Muscle of leg (tissue), 16 donors: ENCODE measurements at places on chromosomes 12 and 14. TPM values are rescaled to one million over a fixed set of nuclear protein-coding genes. Genes with fewer than 3 reads are reported as not detected.
A peak's percentile ranks its signal among the peaks of the same experiment; 100 is the strongest.

Gene DLK1
- 2,235 TPM for polyA plus RNA-seq

Gene FITM1
- 121 TPM for polyA plus RNA-seq

Gene SAMD4A
- polyA plus RNA-seq = 52.7 TPM

Gene TSHR
- polyA plus RNA-seq = 1.0 TPM

DNA sequence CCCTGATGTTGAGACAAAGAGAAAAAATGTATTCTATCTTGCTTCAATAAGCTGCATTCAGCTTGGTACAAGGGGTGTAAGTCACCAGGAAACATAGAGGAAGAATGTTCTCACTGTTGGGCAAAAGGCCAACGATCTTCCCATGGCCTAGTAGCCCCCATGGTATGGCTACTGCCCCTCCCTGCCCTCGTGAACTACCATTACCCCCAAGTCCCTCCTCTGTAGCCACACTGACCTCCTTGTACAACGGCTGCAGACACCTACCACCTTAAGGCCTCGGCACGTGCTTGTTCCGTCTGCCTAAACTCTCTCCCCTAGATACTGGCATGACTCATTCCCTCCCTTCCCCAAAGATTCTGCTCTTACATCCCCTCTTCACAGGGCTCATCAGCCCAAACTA, 81.9 kb upstream of the ANO2 start:
- no peak overlapping the region for H3K4me3 ChIP-seq
- peaks cover 2% of the 10 kb centered on the region for H3K27me3 ChIP-seq
- H3K4me1 ChIP-seq = no peaks in the 10 kb centered on the region
- H3K27ac ChIP-seq = no peak overlapping the region

- no peaks in the 10 kb centered on the region for H3K36me3 ChIP-seq
- H3K4me3 ChIP-seq = no peak overlapping the region
- no peak for DNase-seq
- no peaks in the 10 kb centered on the region for H3K4me1 ChIP-seq
- H3K27me3 ChIP-seq = no peaks in the 10 kb centered on the region
- H3K27ac ChIP-seq = no peak overlapping the region
Measured at GRCh38 chr14:37865719-37866549, 270.5 kb downstream of the TTC6 start.

DNA sequence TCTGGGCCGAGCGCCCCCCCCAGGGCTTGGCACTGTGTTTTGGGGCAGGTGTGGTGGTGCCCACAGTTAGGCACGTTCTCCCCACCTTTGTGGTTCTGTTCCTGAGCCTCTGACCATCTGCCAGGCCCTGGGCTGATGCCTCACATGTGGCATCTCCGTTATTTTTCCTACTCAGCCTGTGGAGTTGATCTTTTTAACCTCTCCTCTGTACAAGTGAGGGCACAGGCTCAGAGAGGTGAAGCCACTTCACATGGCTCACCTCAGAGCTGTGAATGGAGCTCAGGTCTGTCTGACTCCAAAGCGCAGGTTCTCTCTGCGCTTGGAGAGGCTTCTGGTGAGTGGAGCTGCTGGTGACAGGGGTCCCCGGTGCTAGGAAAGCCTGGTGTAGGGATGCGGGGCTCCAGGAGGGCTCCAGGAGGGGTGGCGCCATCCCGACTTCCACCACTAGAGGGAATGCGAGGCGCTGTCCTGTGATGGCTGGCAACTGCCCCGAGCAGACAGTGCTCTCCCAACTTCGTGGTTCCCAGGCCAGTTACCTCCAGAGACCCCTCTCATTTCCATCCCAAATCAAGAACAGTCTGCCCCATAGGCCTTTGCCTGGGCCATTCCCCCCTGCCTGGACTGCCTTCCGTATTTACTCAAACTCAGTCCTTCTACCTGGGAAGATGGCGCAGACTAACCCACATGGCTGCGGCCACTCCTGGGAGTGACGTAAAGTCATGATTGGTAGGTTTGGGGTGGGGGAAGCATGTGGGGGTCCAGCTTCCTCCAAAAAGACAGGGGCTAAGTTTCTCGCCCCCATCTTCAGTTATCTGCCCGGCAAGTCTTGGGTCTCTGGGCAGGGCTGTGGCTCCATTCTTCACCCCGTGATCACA, 9.9 kb downstream of the BCL7A start:
- DNase-seq = no peak
- H3K27me3 ChIP-seq = no peaks in the 10 kb centered on the region
- H3K4me3 ChIP-seq = no peak overlapping the region

- no peaks in the 10 kb centered on the region for H3K36me3 ChIP-seq
- H3K27me3 ChIP-seq = no peaks in the 10 kb centered on the region
- DNase-seq = no peak
- H3K4me1 ChIP-seq = peaks cover 18% of the 10 kb centered on the region
Measured at GRCh38 chr12:123114304-123115083, 36.4 kb downstream of the PITPNM2 start.

DNA sequence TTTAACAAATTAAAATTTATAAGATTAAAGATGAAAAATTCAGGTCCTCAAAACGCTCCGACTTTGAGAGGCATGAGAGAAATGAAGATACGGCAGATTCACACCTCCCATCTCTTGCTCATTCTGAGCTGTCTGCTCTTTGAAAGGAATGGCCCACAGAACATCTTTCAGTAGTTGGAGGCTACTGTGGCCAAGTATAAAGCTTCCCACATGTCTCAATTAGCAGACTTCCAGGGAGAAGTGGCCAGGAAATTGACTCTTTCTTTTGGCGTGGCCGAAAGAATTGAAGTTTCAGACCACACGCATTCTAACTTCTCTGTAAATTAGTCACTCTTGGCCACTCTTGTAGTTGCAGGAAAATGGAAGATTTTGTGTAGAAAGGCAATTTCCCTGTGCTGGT, 129.2 kb downstream of the DIP2B start:
- H3K4me3 ChIP-seq = no peak overlapping the region
- H3K36me3 ChIP-seq = peaks cover 5% of the 10 kb centered on the region
- peaks cover 3% of the 10 kb centered on the region for H3K4me1 ChIP-seq
- no peak overlapping the region for H3K27ac ChIP-seq
- H3K27me3 ChIP-seq = no peaks in the 10 kb centered on the region

- no peak overlapping the region for H3K27ac ChIP-seq
- no peaks in the 10 kb centered on the region for H3K36me3 ChIP-seq
- no peak for DNase-seq
- H3K4me1 ChIP-seq = peaks cover 4% of the 10 kb centered on the region
- H3K27me3 ChIP-seq = peaks cover 4% of the 10 kb centered on the region
Measured at GRCh38 chr12:88575361-88575970, 4.8 kb downstream of the KITLG start.

- H3K4me1 ChIP-seq = peaks cover 4% of the 10 kb centered on the region
- no peaks in the 10 kb centered on the region for H3K27me3 ChIP-seq
- DNase-seq = no peak
- H3K4me3 ChIP-seq = no peak overlapping the region
Measured at GRCh38 chr12:93256256-93256969, 121.3 kb upstream of the NUDT4 start.

GRCh38 chr14:73227812-73228781, 9.2 kb upstream of the PAPLN start:
- H3K4me1 ChIP-seq = peaks cover 26% of the 10 kb centered on the region
- H3K36me3 ChIP-seq = no peaks in the 10 kb centered on the region
- H3K27me3 ChIP-seq = peaks cover under 1% of the 10 kb centered on the region
- H3K27ac ChIP-seq = peak overlapping the region; percentile 52
- DNase-seq = peak; percentile 93
- H3K4me3 ChIP-seq = no peak overlapping the region

DNA sequence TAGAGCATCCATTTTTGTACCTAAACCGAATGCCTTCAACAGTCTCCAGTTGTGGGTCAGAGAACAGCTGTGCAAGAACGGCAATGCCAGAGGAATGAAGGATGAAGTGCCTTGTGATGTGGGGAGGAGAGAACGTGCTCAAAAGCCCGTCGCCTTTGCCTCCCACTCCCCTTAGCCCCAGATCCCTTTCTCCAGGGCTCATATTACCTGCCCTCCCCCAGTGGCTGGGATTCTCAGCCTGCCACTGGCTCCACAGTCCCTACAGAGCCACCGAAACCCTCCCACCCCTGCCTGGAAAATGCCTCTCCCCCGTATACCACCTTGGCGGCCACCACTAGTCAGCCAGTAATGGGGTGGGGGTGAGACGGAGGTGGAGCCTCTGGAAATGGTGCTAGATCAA, 158.5 kb downstream of the ZFP36L1 start:
- no peaks in the 10 kb centered on the region for H3K36me3 ChIP-seq
- H3K4me3 ChIP-seq = no peak overlapping the region
- peaks cover 73% of the 10 kb centered on the region for H3K4me1 ChIP-seq
- no peaks in the 10 kb centered on the region for H3K27me3 ChIP-seq

GRCh38 chr14:34338056-34338455, 124.0 kb downstream of the SPTSSA start:
- H3K36me3 ChIP-seq = no peaks in the 10 kb centered on the region
- no peaks in the 10 kb centered on the region for H3K4me1 ChIP-seq
- no peak overlapping the region for H3K27ac ChIP-seq
- DNase-seq = no peak

- peaks cover 71% of the 10 kb centered on the region for H3K4me1 ChIP-seq
- H3K36me3 ChIP-seq = no peaks in the 10 kb centered on the region
- no peak overlapping the region for H3K4me3 ChIP-seq
- DNase-seq = no peak
- no peaks in the 10 kb centered on the region for H3K27me3 ChIP-seq
Measured at GRCh38 chr14:68950111-68950510, 29.0 kb downstream of the ACTN1 start.
